ENCODE measurements at places on chromosomes 1 and 21. TPM values are rescaled to one million over a fixed set of nuclear protein-coding genes. Genes with fewer than 3 reads are reported as not detected.

GRCh38 chr1:16484931-16485330, 29.2 kb downstream of the RNU1-1 start:
- H3K36me3 ChIP-seq: peaks cover 47% of the 10 kb centered on the region
- no peaks in the 10 kb centered on the region for H3K4me1 ChIP-seq

- no peak overlapping the region for H3K4me3 ChIP-seq
- no peak overlapping the region for H3K27ac ChIP-seq
- no peaks in the 10 kb centered on the region for H3K36me3 ChIP-seq
- DNase-seq: no peak
- H3K4me1 ChIP-seq: no peaks in the 10 kb centered on the region
Observed at GRCh38 chr1:159881622-159882526, 18.1 kb downstream of the CFAP45 start.

AMY1A gene
- total RNA-seq: not detected

DNA sequence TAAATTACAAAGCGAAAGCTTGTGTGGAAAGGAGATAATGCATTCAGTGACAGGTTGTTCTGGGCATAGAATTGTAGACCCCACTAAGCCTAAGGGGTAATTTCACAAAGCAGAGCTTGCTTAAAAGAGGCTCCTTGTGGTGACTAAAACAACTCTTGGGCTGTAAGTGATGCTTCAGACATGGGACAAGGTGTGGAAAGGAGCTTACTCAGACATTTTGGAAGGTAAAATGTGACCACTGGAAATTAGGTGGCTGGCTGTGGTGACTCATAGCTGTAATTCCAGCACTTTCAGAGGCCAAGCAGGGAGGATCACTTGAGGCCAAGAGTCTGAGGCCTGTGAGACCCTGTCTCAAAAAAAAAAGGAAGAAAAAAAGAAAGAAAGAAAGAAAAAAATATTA, 51.1 kb upstream of the LRRC8C start:
- no peak overlapping the region for H3K27ac ChIP-seq
- H3K27me3 ChIP-seq: no peaks in the 10 kb centered on the region
- H3K4me1 ChIP-seq: no peaks in the 10 kb centered on the region
- H3K4me3 ChIP-seq: no peak overlapping the region

GRCh38 chr1:242454262-242455051, 70.0 kb downstream of the PLD5 start:
- DNase-seq: no peak
- no peak overlapping the region for H3K4me3 ChIP-seq
- peaks cover 9% of the 10 kb centered on the region for H3K4me1 ChIP-seq
- H3K27ac ChIP-seq: no peak overlapping the region
- H3K36me3 ChIP-seq: no peaks in the 10 kb centered on the region

FCGR1A gene
- 37.1 TPM for total RNA-seq

GRCh38 chr1:40653851-40654537, 11.5 kb downstream of the RIMS3 start:
- no peak overlapping the region for H3K27ac ChIP-seq
- no peaks in the 10 kb centered on the region for H3K27me3 ChIP-seq
- no peaks in the 10 kb centered on the region for H3K36me3 ChIP-seq
- H3K4me1 ChIP-seq: no peaks in the 10 kb centered on the region

DNA sequence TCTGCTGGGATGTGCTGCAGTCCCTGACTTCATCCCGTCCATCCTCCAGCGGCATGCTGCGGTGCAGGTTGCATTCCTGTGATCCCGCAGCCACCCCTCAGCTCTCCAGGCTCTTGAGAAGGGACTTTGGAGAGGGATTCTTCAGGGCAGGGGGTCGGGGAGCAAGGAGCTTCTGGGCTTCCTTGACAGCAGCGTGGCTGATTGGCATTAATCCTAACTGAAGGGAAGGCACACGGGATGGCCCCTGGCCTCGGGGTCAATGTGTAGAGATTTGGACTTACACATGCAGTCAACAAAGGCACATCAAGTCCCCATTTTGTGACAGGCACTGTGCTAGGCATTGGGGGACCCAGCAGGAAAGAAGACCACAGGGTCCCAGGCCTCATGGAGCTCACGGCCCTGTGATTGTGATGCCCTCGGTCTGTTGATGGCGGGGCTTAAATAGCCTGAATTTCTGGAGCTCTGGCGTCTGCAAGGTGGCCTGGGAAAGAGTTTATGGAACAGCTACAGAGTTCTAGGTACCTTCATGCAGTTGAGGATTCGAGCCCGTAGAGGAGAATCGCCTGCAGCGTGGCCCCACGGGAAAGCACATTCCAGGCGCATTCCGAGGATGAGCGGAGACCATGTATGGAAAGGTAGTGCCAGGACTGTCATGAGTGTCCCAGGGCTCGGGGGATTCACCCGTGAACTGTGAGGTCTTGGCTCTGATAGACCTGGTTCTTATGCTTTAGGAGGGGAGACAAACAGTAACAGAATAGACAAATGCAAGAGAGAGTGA, 20.1 kb downstream of the PSEN2 start:
- H3K4me3 ChIP-seq: no peak overlapping the region
- H3K27me3 ChIP-seq: no peaks in the 10 kb centered on the region
- peaks cover 3% of the 10 kb centered on the region for H3K4me1 ChIP-seq
- DNase-seq: no peak
- peaks cover 39% of the 10 kb centered on the region for H3K36me3 ChIP-seq

GBP6 gene
- total RNA-seq: 0.27 TPM

GRCh38 chr1:243667133-243667532, 182.9 kb downstream of the AKT3 start:
- H3K27ac ChIP-seq: no peak overlapping the region
- no peaks in the 10 kb centered on the region for H3K36me3 ChIP-seq
- H3K4me3 ChIP-seq: no peak overlapping the region
- no peak for DNase-seq

DNA sequence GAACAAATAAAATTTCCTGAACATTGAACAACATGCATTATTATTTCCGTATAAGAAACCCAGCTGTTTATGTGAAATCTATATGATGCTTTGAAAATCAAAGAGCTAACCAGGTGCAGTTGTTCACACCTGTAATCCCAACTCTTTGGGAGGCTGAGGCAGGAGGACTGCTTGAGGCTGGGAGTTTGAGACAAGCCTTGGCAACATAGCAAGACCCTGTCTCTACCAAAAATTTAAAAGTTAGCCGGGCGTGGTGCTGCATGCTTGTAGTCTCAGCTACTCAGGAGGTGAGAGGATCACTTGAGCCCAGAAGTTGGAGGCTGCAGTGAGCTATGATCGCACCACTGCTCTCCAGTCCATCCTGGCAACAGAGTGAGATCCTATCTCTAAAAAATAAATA, 4.8 kb upstream of the ZNF281 start:
- H3K27me3 ChIP-seq: no peaks in the 10 kb centered on the region
- no peak for DNase-seq

PTGFRN gene
- total RNA-seq: 24.5 TPM

GRCh38 chr1:104082221-104082620, 332.5 kb downstream of the AMY1C start:
- H3K4me3 ChIP-seq: no peak overlapping the region
- H3K36me3 ChIP-seq: no peaks in the 10 kb centered on the region

GRCh38 chr1:166089804-166090203, 77.0 kb downstream of the FAM78B start:
- no peak overlapping the region for H3K27ac ChIP-seq
- H3K36me3 ChIP-seq: no peaks in the 10 kb centered on the region
- H3K4me1 ChIP-seq: no peaks in the 10 kb centered on the region

- H3K27ac ChIP-seq: no peak overlapping the region
- H3K4me1 ChIP-seq: no peaks in the 10 kb centered on the region
- no peak for DNase-seq
Observed at GRCh38 chr1:42504535-42505128, 41.5 kb downstream of the CCDC30 start.

GRCh38 chr1:58780836-58781452, 2.9 kb downstream of the JUN start:
- H3K27me3 ChIP-seq: no peaks in the 10 kb centered on the region
- peak overlapping the region; percentile 83 for H3K4me3 ChIP-seq
- no peak for DNase-seq
- H3K36me3 ChIP-seq: peaks cover 4% of the 10 kb centered on the region

- DNase-seq: no peak
- H3K4me1 ChIP-seq: peaks cover 12% of the 10 kb centered on the region
- H3K4me3 ChIP-seq: no peak overlapping the region
- H3K36me3 ChIP-seq: no peaks in the 10 kb centered on the region
Observed at GRCh38 chr1:211518330-211519289, 26.6 kb upstream of the RD3 start.

DNA sequence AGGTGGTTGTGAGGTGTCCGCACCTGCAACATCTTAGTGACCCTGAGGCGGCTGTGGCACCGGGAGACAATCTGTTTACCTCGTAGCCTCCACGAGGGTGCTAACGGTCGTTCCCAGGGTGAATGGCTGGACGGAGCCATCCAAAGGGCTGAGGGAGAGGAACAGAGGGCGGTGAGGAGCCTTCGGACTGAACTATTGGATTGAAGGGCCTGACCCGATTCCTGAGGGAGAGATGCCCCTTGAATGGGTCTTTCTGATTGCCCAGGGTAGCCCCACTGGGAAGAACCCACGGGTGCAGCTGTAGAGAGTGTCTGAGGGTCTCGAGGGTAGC, 2.3 kb downstream of the NR5A2 start:
- H3K4me1 ChIP-seq: peaks cover 13% of the 10 kb centered on the region
- no peak overlapping the region for H3K4me3 ChIP-seq
- no peak for DNase-seq
- no peak overlapping the region for H3K27ac ChIP-seq

DNA sequence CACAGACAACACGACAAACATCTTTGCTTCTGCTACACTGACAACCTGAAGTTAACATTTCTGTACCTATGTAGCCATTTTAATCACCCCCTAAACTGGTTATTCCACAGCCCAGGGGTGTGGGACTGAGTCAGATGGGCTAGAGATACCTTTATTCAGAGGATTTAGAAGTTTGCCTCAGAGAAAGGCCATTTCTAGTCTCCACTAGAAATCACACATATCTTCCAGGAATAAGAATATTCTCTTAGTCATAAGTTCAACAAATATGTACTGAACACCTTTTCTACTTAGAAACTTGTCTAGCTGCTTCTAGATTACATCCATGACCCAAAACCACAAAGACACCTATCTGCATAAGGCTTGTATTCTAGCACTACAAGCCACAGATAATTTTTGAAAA, 38.8 kb downstream of the ERG start:
- H3K27me3 ChIP-seq: no peaks in the 10 kb centered on the region
- H3K36me3 ChIP-seq: no peaks in the 10 kb centered on the region
- DNase-seq: no peak
- H3K4me3 ChIP-seq: no peak overlapping the region

CYP2J2 gene
- not detected for total RNA-seq

DNA sequence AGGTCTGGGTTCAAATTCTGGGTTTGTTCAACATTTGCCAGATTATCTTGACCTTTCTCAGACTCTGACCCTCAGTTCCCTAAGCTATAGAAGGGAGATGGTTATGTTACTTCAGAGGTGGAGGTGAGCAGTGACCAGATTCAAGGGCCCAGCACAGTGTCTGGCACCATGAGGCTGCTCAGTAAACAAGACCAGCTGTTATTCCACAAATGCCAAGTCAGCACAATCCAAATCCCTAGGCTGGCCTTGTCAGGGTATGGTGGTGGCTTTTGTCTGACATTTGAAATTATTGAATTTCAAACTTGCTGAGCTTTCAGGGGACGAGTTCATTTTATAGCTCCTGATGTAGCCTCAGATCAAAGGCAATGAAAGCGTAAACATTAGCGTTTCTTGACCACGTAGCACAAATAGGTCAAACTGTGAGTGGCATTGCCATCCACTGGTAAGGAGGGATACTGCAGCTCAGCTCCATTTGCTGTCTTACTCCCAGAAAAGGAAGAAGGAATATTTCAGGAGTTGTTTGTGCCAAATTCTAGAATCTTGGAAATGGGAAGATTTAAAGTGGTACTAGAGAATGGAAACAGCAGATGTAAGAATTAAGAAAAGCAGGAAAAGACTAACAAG, 94.3 kb upstream of the EDN2 start:
- no peak for DNase-seq
- no peak overlapping the region for H3K4me3 ChIP-seq
- H3K27ac ChIP-seq: no peak overlapping the region
- H3K27me3 ChIP-seq: no peaks in the 10 kb centered on the region
- no peaks in the 10 kb centered on the region for H3K4me1 ChIP-seq

ATP5PB gene
- 92.1 TPM for total RNA-seq

- no peak overlapping the region for H3K4me3 ChIP-seq
- no peaks in the 10 kb centered on the region for H3K4me1 ChIP-seq
- no peak overlapping the region for H3K27ac ChIP-seq
- no peaks in the 10 kb centered on the region for H3K27me3 ChIP-seq
Observed at GRCh38 chr1:91583326-91583755, 82.7 kb downstream of the CDC7 start.

- H3K36me3 ChIP-seq: peaks cover 4% of the 10 kb centered on the region
- H3K27ac ChIP-seq: no peak overlapping the region
- no peak overlapping the region for H3K4me3 ChIP-seq
- H3K27me3 ChIP-seq: no peaks in the 10 kb centered on the region
- DNase-seq: no peak
Observed at GRCh38 chr1:203072002-203072602, 13.7 kb downstream of the MYOG start.

FYB2 gene
- not detected for total RNA-seq

GRCh38 chr21:39121600-39122355, 61.5 kb downstream of the PSMG1 start:
- H3K27me3 ChIP-seq: no peaks in the 10 kb centered on the region
- peaks cover 37% of the 10 kb centered on the region for H3K4me1 ChIP-seq
- no peak for DNase-seq
- H3K4me3 ChIP-seq: no peak overlapping the region
- no peaks in the 10 kb centered on the region for H3K36me3 ChIP-seq

GRCh38 chr21:25459365-25459764, 147.9 kb downstream of the MRPL39 start:
- no peaks in the 10 kb centered on the region for H3K27me3 ChIP-seq
- peaks cover 7% of the 10 kb centered on the region for H3K4me1 ChIP-seq
- DNase-seq: no peak
- no peak overlapping the region for H3K27ac ChIP-seq
- no peaks in the 10 kb centered on the region for H3K36me3 ChIP-seq
- H3K4me3 ChIP-seq: no peak overlapping the region

GRCh38 chr1:58997060-58997411, 213.2 kb upstream of the JUN start:
- no peaks in the 10 kb centered on the region for H3K4me1 ChIP-seq
- H3K4me3 ChIP-seq: no peak overlapping the region
- no peak overlapping the region for H3K27ac ChIP-seq
- no peaks in the 10 kb centered on the region for H3K36me3 ChIP-seq
- DNase-seq: no peak
- H3K27me3 ChIP-seq: no peaks in the 10 kb centered on the region

DNA sequence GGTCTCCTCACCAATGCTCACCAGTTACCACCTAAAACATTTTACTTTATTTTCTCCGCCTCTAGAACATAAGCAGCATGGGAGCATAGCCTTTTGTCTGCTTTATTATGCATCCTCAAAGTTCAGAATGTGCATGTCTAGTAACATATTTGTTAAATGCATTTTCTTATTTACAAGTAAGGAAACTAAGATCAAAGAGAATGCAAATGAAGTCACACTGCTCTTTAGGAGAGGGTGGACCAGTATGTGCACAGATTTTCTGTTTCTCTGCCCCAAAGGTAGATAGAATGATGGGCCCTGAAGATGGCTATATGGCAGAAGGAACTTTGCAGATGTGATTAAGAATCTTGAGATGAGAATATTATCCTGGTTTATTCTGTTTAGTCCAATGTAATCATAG, 9.7 kb upstream of the WARS2 start:
- H3K4me1 ChIP-seq: no peaks in the 10 kb centered on the region
- H3K27ac ChIP-seq: no peak overlapping the region
- no peaks in the 10 kb centered on the region for H3K27me3 ChIP-seq
- no peak overlapping the region for H3K4me3 ChIP-seq
- DNase-seq: no peak
- no peaks in the 10 kb centered on the region for H3K36me3 ChIP-seq

MAP10 gene
- 1.5 TPM for total RNA-seq

GRCh38 chr1:231610388-231610787, 16.2 kb upstream of the DISC1 start:
- no peak overlapping the region for H3K4me3 ChIP-seq
- DNase-seq: no peak
- no peaks in the 10 kb centered on the region for H3K27me3 ChIP-seq

Data from thoracic aorta (tissue), 2 donors.